T-cell (primary cell): ENCODE measurements at places on chromosomes 3 and 15. TPM values are rescaled to one million over a fixed set of nuclear protein-coding genes. Genes with fewer than 3 reads are reported as not detected.

DNA sequence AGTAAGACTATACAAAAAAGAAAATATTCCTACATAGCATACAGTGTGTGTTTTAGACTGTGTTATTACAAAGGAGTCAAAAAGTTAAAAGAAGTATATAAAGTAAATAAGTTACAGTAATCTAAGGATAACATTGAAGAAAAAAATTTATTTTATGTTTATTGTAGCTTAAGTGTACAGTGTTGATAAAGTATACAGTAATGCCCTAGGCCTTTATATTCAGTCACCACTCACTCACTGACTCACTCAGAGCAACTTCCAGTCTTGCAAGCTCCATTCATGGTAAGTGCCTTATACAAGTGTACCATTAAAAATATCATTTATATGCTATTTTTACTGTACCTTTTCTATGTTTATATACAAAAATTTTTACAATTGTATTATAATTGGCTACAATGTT lies 220.1 kb downstream of the BCHE start:
- H3K4me1 ChIP-seq: no peaks in the 10 kb centered on the region
- no peak overlapping the region for H3K4me3 ChIP-seq

DNA sequence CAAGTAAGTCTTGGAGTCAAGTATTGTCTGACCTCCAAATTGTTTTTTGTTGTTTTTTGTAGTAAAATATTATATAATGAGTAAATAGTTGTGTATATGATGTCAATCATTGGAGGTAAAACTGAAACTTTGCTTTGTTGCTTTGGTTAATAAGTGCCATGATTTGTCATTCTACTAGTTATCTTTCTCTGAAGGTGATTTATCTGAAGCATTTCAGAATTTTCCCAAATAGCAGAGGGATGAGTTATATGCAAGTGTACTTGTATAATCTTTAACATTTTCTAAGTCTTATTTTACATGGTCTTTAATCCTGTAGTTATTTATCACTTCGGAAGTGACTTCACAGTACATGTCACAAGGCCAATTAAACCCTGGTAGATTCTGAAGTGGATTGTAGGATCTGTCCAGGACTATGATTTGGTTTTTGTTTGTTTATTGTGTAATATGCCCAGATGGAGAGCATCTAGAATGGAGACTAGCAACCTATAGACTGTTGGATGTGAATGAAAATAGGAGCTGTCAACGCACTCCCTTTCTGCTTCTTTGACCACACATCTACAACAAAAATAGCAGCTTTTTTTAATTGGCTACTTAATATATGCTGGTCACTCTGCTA lies 93.1 kb upstream of the SAMMSON start:
- H3K4me1 ChIP-seq: no peaks in the 10 kb centered on the region
- no peaks in the 10 kb centered on the region for H3K27me3 ChIP-seq
- no peak overlapping the region for H3K4me3 ChIP-seq
- no peak overlapping the region for H3K27ac ChIP-seq
- DNase-seq: no peak

- H3K4me3 ChIP-seq: no peak overlapping the region
- H3K4me1 ChIP-seq: no peaks in the 10 kb centered on the region
- H3K27me3 ChIP-seq: peaks cover 10% of the 10 kb centered on the region
- no peak for DNase-seq
These were observed 254.3 kb downstream of the ZNF621 start for GRCh38 chr3:40779039-40779438.

DNA sequence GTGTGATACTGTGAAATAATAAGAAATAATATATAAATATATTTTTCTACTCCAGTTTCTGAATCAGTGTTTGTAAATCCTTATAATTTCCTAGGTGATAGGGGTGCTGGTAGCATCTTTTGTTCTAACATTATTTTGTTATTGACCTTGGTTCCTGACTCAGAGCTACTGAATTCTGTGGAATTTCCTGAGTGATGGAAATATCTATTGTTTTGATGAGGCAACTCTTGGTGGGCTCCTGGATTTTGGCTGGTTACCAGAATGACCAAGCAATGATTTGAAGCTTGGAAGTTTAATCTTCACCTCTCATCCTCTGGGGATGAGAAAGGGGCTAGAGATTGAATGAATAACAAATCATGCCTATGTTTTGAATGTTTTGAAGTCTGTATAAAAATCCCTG lies 377.3 kb downstream of the LPP start:
- no peaks in the 10 kb centered on the region for H3K4me1 ChIP-seq
- DNase-seq: no peak
- H3K27me3 ChIP-seq: no peaks in the 10 kb centered on the region
- H3K27ac ChIP-seq: no peak overlapping the region
- no peaks in the 10 kb centered on the region for H3K36me3 ChIP-seq

- H3K4me3 ChIP-seq: no peak overlapping the region
- no peak overlapping the region for H3K27ac ChIP-seq
- H3K36me3 ChIP-seq: no peaks in the 10 kb centered on the region
- H3K27me3 ChIP-seq: no peaks in the 10 kb centered on the region
- H3K4me1 ChIP-seq: no peaks in the 10 kb centered on the region
These were observed 1053.2 kb upstream of the GBE1 start for GRCh38 chr3:82814660-82815059.

DNA sequence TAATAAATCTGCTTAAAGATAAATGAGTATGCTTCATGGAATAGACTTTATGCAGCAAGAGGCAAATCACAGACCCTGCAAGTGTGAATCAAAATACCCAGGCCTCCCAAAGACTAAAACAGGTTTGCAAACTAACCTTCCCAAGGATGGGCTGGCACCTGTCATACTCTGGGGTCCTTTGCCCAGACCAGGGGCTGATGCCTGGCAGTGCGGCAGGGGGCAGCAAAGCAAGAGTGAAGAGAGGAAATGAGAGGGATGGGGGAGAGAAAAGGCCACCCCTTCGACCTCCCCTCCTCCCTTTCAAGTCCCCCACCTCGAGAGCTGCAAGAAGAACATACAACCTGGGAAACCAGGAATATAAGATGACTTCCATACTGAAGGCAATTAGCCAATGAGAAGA lies 31.8 kb downstream of the XXYLT1 start:
- no peaks in the 10 kb centered on the region for H3K27me3 ChIP-seq
- peaks cover 4% of the 10 kb centered on the region for H3K4me1 ChIP-seq
- H3K36me3 ChIP-seq: peaks cover 15% of the 10 kb centered on the region
- DNase-seq: no peak
- no peak overlapping the region for H3K27ac ChIP-seq

- no peaks in the 10 kb centered on the region for H3K36me3 ChIP-seq
- H3K27ac ChIP-seq: no peak overlapping the region
- no peak overlapping the region for H3K4me3 ChIP-seq
- no peaks in the 10 kb centered on the region for H3K27me3 ChIP-seq
These were observed 37.9 kb downstream of the LIPC start for GRCh38 chr15:58469432-58470353.

- no peaks in the 10 kb centered on the region for H3K36me3 ChIP-seq
- no peaks in the 10 kb centered on the region for H3K27me3 ChIP-seq
- peaks cover 25% of the 10 kb centered on the region for H3K4me1 ChIP-seq
- H3K27ac ChIP-seq: peak overlapping the region; percentile 50
- no peak overlapping the region for H3K4me3 ChIP-seq
These were observed 31.0 kb downstream of the NXPE3 start for GRCh38 chr3:101810022-101810418.

GRCh38 chr3:87468235-87468634 lies 191.9 kb upstream of the POU1F1 start:
- no peaks in the 10 kb centered on the region for H3K36me3 ChIP-seq
- DNase-seq: no peak
- H3K27me3 ChIP-seq: no peaks in the 10 kb centered on the region
- no peak overlapping the region for H3K27ac ChIP-seq
- H3K4me1 ChIP-seq: no peaks in the 10 kb centered on the region
- H3K4me3 ChIP-seq: no peak overlapping the region

DNA sequence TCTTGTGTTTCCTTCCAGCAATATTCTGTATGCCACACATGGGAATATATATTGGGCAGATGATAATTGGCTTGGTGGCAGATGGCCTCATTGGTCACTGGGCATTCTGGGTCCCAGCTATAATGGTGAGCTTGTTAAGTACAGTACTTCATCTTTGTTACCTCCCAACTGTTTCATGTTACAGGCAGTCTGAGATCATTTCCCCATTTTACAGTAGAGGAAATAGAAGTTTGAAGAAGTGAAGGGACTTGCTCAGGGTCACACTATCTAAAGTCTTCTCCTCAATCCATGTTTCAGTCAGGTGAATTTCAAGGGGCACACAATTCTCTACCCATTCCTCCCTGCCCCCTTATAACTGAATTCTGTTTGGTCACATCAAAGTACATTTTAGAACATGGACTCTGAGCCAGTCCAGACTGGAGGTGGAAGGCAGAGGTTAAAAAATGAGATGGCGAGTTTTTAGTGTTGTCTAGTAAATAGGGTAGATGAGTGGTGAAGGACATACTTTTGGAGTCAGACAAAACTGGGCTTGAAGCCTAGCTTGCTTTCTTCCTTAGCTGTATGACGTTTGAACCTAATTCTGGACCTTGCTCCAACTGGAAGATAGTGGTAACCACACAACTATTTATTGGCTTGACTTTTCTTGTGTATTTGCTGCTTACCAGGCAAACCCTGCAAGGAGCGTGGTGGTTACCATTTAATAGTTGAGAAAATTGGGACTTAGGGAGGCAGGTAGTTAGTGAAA lies 2.5 kb downstream of the EEFSEC start:
- H3K27me3 ChIP-seq: no peaks in the 10 kb centered on the region
- H3K4me3 ChIP-seq: no peak overlapping the region
- H3K4me1 ChIP-seq: peaks cover 7% of the 10 kb centered on the region
- no peaks in the 10 kb centered on the region for H3K36me3 ChIP-seq
- no peak for DNase-seq

DNA sequence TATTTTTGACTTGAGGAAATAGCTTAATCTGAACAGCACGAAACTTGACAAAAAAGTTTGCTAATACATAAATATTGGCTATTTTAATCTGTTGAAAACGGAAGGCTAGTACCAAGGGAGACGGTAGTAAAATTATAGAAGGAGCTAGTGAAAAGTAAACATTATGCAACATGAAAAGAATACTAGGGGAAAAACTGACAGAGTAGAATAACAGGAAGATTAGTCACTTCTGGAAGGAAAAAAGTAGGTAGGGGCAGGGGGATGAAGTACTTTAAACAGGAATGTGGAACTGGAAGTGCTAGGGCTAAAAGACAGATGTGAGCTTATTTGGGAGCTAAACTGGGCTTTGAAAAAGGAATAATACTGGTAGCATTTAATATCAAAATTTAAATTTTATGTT lies 60.1 kb downstream of the MBNL1 start:
- H3K4me3 ChIP-seq: no peak overlapping the region
- H3K4me1 ChIP-seq: peaks cover 26% of the 10 kb centered on the region
- H3K27ac ChIP-seq: peak overlapping the region; percentile 15

DNA sequence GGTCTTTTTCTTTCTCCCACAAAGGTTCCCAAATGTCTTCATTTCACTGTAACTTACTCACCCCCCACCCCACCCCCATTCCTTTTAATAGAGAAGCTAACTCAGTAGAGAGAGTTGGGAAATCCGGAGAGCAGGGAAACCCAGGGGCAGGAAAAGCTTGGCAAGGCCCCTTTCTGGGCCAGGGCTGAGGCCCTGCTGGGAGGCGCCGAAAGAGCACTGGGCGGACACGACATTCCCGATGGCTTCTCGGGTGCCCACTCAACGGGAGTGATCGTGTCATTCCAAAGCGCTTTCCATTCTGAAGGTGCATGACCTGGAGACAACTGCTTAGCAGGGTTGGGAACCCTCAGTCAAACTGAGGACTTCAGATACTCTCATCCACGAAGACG lies 1.6 kb upstream of the DALRD3 start:
- peak overlapping the region; percentile 75 for H3K27ac ChIP-seq
- H3K4me3 ChIP-seq: peak overlapping the region; percentile 90
- peaks cover 52% of the 10 kb centered on the region for H3K4me1 ChIP-seq
- DNase-seq: no peak

- peaks cover 3% of the 10 kb centered on the region for H3K27me3 ChIP-seq
- H3K36me3 ChIP-seq: no peaks in the 10 kb centered on the region
- H3K4me1 ChIP-seq: peaks cover 4% of the 10 kb centered on the region
- H3K27ac ChIP-seq: no peak overlapping the region
- DNase-seq: no peak
These were observed 19.6 kb upstream of the OR5K4 start for GRCh38 chr3:98333989-98334606.

DNA sequence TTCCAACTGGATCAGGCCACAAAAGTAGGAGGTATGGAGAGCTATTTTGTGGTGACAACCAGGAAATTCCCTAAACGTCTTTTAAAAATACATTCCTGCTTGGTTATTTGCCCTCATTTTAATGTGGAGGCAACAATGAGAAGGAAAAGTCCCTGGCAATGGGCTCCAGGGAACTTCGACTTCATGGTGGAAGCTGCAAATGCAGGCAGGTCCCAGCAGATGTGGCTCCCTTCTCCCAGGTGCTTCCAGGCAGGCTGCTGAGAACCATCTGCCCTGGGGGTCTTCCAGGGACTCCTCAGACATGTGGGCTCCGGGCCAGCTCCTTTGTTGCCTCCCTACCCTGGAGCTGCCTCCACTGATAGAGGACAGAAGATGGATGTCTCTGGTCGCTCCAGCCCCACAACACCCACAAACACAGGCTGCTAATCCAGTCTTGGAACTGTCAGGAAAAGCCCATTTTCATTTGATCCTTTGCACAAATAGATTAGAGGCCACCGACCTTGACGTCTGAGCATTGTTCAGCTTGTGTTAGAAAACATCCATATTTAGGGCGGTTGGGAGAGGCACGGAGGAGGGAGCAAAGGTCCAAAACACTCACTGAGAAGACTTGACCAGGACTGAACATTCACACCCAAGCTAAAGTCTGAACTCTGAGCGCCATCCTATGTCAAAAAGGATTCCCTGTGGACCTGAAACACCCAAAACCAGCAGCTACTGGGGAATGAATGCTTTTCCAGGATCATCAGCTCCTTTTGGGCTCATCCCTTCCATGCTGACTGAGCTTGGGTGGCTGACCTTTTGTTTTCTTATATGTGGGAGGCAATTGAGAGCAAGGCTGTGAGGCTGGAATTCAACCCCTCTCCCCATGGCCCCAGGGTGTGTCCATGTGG lies 30.2 kb upstream of the SLCO2A1 start:
- no peak overlapping the region for H3K27ac ChIP-seq
- no peaks in the 10 kb centered on the region for H3K36me3 ChIP-seq
- H3K27me3 ChIP-seq: no peaks in the 10 kb centered on the region
- no peak for DNase-seq
- no peaks in the 10 kb centered on the region for H3K4me1 ChIP-seq

MEGF11 gene
- not detected for total RNA-seq

ITIH1 gene
- total RNA-seq: 0.85 TPM

FOXB1 gene
- total RNA-seq: not detected

BCL2A1 gene
- 10.6 TPM for total RNA-seq

SEMA5B gene
- total RNA-seq: 0.13 TPM

ACTRT3 gene
- 0.15 TPM for total RNA-seq

GOLGA6L2 gene
- total RNA-seq: not detected

GRK7 gene
- total RNA-seq: 0.15 TPM
